ENCODE measurements at places on chromosomes 6 and 20. TPM values are rescaled to one million over a fixed set of nuclear protein-coding genes. Genes with fewer than 3 reads are reported as not detected.

- DNase-seq = no peak
Measured at GRCh38 chr6:151058021-151058733, 181.6 kb upstream of the AKAP12 start.

GRCh38 chr6:149698175-149698574 lies 19.7 kb downstream of the LATS1 start:
- no peak for DNase-seq

- peak; percentile 4 for DNase-seq
Measured at GRCh38 chr6:9851541-9852380, 563.1 kb downstream of the TFAP2A start.

GRCh38 chr20:15507151-15507550 lies 1066.1 kb downstream of the KIF16B start:
- no peak for DNase-seq

GRCh38 chr6:33702345-33702977 lies 9.0 kb downstream of the UQCC2 start:
- DNase-seq = no peak

DNA sequence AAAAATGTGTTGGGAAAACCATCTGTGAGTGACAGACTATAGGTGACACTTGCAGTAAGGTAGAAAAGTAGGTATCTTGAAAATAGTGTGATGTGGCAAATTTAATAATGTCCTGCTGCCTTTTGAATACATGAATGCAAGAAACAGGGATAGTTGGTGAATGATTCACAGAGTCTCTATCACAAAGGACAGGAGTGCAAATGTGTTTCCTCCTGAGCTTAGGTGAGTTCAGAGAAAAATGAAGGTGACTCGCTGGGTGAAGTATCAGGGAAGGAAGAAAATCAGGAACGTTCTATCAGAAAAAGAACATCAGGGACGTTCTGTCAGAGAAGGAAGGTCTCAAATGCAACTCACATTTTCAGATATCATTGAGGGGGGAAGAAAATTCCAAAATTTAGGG lies 557.8 kb upstream of the SLC35B3 start:
- DNase-seq = no peak

- no peak for DNase-seq
Measured at GRCh38 chr6:119322034-119322433, 27.5 kb downstream of the MAN1A1 start.

GRCh38 chr20:9573335-9574151 lies 59.2 kb downstream of the LAMP5 start:
- no peak for DNase-seq

DNA sequence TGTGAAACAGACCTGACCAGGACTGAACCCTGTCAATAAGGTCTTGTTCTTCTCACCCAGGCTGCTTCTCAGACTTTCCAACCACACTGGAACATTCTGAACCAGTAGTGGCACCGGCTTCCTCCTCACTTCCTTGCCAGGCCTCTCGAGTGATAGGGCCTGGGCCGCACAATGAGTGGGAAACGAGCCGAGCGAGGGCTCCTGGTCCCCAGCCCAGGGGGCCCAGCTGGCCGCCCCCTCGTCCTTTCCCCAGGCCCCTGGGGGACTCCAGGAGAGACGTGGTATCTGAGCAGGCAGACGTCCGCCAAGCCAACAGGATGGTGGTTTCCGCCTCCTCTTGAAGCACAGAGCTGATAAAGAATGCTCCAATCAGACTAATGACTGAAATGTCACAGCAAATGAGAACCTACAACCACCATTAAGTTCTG lies 117.9 kb downstream of the GMDS start:
- peak; percentile 92 for DNase-seq

GRCh38 chr6:108557494-108558371 lies 3.0 kb upstream of the FOXO3 start:
- no peak for DNase-seq

The PRSS35 gene
- total RNA-seq = 0.07 TPM

The C20orf204 gene
- total RNA-seq = 1.9 TPM

The PLEKHG1 gene
- total RNA-seq = 38.9 TPM

The SIRPD gene
- total RNA-seq = not detected

All from pulmonary artery endothelial cell (primary cell).